ENCODE measurements at places on chromosomes 3 and 15.

DNA sequence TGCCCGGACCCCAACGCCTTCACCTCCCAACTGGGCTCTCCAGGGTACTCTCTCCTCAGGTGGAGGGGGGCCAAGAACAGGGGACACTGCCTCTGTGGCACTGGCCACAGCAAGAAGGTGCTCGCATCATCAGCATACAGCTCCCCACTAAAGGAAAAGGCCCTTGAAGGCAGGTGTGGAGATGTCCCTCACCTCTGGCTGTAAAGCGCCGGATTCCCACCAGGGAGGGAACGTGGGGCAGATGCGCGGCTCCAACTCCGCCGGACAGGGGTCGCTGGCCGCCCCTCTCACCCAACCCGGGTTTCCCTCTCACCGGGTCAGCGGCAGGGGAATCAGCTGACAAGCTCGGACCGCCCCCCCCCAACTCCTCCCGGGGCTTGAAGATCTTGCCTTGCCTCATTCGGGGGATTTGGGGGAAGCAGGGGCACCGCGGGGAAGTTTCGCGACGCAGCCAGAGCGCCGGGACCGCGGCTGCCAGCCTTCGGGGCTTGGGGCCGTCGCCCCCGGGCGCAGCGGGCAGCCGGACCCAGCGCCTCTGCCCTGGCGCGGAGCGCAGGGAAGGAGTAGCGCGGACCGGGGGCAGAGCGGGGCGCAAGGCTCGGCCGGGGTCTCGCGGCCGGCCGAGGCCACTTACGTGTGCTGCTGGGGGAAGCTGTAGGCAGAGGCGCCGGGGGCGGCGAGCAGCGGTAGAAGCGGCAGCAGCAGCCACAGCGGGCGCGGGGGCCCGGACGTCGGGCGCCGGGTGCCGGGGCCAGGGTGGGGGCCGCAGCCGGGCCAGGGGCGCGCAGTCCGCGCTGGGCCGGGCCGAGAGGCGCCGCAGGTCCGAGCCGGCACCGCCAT, 630 bp downstream of the CACNA2D2 start:
- peak; percentile 78 for DNase-seq

DNA sequence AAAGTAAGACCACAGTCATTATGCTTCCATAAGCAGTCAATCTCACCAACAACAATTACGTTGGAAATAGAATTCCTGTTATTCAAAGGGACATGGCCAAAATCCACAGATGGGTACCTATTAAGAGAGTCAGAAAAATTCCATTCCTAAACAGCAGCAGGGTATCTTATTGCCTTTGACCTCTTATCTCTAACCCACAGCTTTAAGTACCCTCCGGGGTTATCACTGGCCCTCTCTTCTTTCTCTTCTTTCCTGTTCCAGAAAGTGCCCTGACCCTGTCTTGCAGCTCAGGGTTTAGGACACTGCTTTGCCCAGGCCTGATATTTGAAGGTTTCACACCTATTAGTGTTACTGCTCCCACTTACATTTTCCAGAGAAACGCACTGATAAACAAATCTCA, 428.7 kb downstream of the TBC1D5 start:
- no peak for DNase-seq

GRCh38 chr3:14126887-14127505, 2.1 kb downstream of the TMEM43 start:
- no peak for DNase-seq

DNA sequence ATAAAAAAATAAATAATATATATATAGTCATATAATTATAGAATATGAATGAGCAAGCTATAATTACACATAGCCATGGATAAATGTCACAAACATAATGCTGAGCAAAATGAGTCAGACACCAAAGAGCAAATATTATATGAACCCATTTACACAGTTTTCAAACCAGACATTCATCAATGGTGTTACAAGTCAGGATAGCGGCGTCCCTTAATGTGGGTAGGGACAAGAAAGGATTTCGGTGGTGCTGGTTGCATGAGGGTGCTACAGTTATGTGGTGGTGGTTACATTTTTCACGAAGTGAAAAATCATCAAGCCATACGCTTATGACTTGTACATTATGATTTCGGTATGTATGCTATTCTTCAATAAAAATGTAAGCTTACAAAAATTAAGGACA, 100.5 kb downstream of the HMG20A start:
- no peak for DNase-seq

- DNase-seq, result no peak
Measured at GRCh38 chr3:64160000-64160695, 65.1 kb downstream of the PRICKLE2 start.

DNA sequence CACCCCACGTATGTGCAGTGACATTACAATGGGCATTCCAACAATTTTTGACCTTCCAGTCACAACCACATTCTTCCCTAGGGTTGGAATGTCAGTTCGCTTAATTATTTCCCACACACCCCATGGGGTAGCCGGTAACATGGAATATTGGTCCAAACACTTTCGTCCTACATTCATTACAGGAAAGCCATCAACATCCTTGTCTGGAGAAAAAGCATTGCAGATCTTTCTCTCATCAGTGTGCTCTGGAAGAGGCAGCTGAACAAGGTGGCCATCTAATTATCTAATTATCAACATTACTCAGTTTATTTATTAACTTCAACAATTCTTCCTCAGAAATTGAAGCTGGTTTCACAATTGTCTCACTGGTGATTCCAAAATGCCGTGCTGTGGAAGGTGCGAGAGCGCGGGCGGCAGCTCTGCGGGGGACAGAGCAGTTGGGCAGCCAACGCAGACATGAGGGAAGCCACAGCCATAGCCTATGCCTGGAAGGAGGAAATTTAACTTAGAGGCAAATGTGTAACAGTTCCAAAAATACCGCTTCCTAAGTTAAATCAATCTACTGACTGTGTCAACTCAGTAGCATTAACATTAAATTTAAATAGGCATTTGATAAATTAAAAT, 1158.9 kb upstream of the EPHA6 start:
- DNase-seq, result no peak

DNA sequence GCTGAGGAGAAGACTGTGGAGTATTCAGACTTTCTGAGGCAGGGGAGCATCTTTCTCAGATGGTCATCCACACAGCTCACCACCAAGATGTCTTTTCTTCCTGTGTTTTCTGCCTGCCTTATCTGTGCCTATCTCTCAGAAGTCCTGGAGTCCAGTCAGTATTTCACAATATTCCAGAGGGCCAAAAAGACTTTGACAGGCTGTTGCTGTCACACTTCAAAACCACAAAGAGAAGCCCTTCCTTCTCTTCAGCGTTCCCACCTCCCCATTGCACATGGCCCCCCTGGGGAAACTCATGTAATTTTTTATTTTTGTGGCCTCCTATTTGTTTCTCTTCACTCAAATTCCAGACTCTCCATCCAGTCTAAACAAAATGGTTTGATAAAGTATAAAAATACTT, 585.2 kb downstream of the EPHA3 start:
- DNase-seq, result no peak

GRCh38 chr15:66593219-66593780, 27.5 kb upstream of the LCTL start:
- no peak for DNase-seq

DNA sequence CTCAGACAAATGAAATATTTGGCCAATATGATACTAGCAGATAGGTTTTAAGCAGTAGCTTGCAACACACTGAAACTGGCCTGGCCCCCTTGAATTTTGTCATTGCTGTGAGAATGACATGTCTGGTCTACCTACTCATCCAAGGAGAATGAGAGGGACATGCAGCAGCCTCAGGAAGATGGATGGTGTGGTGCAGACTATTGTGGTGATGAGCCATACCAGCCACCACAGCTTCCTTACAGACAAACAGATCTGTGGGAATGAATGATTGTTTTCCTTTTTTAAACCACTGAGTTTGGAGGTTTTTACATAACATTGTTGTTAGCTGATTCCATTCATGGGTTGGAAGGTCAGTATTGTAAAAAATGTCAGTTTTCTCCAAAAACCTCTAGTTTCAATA, 133.7 kb upstream of the POU1F1 start:
- DNase-seq, result no peak

DNA sequence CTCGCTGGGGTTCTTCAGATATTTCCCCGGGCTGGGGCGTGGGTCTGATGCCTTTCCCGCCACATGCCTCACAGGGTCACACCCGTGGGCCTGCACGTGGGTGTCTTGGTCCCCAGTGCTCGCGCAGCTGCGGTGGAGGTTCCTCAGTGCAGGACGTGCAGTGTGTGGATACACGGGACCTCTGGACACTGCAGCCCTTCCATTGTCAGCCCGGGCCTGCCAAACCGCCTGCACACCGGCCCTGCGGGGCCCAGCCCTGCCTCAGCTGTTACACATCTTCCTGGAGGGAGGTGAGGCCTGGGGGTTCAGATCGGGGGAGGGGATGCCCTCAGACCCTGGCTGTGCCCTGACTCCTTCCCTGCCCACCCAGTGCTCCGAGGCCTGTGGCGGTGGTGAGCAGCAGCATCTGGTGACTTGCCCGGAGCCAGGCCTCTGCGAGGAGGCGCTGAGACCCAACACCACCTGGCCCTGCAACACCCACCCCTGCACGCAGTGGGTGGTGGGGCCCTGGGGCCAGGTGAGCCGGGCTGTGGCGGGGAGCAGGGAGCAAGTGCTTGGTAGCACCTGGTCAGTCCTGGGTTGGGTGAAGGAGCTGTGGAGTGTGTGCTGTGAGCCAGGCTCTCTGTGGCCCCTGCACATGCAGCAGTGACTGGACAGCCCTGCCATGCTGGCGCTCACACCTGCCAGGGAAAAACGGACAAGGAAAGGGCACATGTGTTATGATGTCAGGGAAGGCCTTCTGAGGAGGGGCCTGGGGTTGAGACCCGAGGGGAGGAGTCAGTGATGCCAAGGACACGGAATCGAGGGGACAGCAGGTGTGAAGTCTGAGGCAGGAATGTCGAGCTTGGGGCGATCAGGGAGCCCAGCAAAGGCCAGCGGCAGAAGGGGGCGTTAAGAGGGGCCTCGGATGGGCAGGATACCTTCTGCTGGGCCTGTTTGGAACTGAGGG, 88.9 kb downstream of the TBC1D2B start:
- DNase-seq, result peak; percentile 46

DNA sequence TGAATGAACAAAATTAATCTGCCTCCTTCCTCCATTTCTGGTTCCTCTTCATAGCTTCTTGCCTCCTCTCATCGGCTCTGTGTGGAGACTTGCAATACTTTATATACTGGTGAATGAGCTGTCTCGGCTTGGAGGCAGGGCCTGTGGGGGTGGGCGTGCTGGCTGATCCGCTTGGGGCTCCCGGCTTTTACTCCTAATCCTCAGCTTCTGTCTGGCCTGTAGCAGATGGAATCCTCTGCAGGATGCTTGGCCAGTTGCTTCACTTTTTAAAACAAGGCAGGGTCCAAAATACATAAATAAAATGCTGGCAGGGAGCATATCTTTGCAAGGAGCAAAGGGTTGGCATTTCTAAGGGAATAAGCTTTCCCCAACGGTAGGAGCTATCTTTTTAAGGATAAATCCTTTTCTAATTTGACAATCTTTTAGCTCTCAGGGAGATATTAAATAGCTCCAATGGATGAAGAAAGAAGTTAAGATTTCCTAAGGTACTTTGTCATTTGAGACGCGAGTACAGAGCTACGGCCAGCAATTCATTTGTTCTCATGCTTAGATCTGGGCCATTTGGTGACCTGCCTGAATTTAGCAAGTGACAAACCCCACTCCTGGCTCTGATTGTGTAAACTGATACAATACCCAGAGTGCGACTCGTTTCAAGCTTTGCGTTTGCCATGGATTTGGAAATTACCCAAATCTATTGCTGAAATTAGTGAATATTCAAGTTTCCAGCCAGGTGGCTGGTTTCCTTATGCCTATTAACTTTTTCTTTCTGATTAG, 18.9 kb downstream of the SV2B start:
- no peak for DNase-seq

Data from ecto neural progenitor cell (in vitro differentiated cells).